ENCODE measurements at places on chromosomes 2 and 18.

GRCh38 chr2:176709149-176709951 is 440.1 kb downstream of the MTX2 start:
- DNase-seq: no peak

DNA sequence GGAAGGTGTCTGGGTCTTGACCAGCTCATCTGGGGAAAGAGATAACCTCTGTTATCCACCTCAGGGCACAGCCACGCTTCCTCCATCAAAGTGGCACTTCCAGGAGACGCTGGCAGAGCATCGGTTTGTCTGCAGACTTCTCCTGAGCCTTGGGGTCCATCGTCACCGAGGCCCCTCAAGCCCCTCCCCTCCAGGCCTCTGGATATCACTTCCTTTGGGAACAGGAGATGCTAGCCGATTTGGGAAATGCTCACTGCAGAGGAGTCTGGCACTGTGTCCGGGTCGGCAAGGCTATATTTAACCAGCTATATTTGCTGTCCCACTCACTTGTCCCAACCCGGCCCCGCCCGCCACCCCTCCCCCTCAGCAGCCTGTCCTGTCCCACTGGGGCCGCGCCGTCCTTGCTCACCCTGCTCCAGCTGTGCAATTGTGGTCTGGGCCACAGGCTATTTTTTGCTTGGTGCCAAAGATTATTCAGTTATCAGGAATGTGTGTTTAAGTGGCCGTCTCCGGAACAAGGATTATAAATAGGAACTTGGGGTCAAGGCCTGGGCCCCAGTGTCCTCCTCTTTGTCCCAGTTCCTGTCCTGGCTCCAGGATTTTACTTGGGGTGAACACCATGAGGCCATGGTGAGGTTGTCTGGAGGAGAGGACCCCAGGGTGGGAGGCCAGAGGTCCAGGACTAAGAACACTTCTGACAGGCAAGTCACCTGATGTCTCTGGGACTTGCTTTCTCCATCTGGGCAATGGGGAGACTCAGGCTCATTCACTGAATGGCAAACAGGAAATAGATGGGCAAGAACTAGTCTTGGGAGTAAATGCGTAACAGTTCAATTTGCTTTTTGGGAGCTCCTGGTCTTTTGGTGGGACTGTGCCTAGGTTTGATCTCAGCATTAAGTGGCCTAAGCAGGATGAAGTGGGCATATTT is 263.6 kb downstream of the DYSF start:
- no peak for DNase-seq

DNA sequence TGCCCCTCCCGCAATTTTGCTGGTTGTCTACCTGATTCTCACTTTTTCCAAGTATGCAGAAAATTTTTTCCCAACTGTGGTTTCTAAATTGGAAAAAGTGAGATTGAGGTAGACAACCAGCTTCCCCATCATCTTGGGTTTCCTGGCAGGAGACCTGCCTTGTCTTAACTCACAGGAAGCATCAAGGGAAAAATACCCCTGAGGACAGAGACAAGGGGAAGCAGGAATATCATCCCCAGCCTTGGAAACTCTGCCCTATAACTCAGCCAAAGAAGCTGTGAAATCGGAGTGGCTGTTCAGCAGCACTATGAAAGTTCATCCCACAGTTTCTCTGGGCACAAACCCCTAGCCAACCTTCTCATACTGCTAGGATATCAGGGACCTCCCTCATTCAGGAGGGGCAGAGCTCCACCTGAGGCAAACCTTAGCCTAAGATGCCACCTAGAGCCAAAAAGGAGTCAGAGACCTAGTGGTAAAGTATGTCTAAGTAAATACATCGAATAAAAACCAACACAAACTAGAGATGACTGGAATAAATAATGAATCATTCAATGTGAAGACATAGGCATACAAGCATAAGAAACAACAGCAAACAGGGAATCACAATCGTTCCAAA is 68.2 kb downstream of the ZSWIM2 start:
- DNase-seq: peak; percentile 43

- DNase-seq: no peak
Observed at GRCh38 chr2:200786423-200786822, 25.3 kb upstream of the BZW1 start.

- DNase-seq: no peak
Observed at GRCh38 chr2:86338778-86339295, 1.4 kb upstream of the REEP1 start.

- DNase-seq: no peak
Observed at GRCh38 chr2:143901185-143901842, 618.6 kb downstream of the ZEB2 start.

GRCh38 chr2:206693399-206694137 is 24.6 kb downstream of the DYTN start:
- peak; percentile 7 for DNase-seq

- no peak for DNase-seq
Observed at GRCh38 chr2:18180912-18181311, 302.4 kb downstream of the KCNS3 start.
